ENCODE measurements at places on chromosomes 16 and 17.

- DNase-seq = no peak
Observed at GRCh38 chr17:82152114-82152513, 54.1 kb upstream of the FASN start.

DNA sequence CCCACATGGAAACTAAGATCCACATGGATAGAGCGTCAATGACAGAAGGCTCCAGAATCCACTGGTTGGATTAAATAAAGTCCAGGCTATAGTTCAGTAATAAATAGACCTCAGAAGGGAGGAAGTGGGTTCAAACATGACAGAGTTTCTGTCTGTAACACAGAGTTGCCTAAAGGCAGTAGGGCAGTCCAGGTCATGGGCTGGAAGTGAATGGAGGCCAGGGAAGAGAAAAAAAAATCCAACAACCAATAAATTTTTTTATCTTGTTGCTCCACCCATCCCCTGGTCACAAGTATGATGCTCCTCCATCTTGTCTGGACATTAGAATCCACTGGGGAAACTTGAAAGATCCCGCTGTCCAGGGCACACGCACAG is 92.4 kb downstream of the RGS9 start:
- no peak for DNase-seq

- DNase-seq = no peak
Observed at GRCh38 chr17:10727192-10727591, 2.6 kb downstream of the TMEM220 start.

DNA sequence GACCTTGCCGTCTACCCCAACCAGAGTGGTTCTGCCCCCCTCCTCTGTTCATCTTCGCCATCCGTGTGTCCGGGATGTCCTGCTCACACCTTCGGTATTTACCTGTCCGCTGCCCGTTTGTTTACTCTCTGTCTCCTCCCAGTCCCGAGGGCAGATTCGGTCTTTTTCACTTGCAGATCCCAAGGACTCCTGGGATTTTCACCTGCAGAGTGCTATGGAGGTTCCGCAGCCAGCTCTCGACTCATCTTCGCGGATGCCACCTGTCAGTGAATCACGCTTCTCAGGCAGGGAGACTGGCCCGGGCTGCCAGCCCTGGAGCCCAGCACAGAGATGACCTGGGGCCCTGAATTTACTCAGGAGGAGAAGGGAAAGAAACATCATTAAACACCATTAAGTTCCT is 8.1 kb downstream of the CRISPLD2 start:
- no peak for DNase-seq

DNA sequence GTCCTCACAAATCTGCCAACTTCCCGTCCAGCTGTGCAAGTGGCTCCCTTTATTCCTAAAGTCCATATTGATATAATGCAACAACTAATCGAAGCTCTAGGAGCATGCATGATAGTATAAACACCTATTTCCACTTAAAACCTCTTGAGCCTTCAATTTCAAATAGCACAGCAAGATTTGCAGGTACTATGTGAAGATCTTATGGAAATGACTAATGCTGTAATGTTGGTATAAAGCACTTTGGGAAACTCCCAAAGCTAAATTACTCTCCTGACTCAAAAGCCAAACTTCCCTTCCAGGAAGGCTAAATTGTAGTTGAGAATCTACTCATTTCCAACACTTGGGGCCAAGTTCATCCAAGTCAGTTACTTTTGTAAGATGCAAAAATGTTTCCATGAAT is 287.6 kb upstream of the CDH11 start:
- no peak for DNase-seq

- DNase-seq = no peak
Observed at GRCh38 chr17:62675701-62676100, 48.2 kb downstream of the MRC2 start.

DNA sequence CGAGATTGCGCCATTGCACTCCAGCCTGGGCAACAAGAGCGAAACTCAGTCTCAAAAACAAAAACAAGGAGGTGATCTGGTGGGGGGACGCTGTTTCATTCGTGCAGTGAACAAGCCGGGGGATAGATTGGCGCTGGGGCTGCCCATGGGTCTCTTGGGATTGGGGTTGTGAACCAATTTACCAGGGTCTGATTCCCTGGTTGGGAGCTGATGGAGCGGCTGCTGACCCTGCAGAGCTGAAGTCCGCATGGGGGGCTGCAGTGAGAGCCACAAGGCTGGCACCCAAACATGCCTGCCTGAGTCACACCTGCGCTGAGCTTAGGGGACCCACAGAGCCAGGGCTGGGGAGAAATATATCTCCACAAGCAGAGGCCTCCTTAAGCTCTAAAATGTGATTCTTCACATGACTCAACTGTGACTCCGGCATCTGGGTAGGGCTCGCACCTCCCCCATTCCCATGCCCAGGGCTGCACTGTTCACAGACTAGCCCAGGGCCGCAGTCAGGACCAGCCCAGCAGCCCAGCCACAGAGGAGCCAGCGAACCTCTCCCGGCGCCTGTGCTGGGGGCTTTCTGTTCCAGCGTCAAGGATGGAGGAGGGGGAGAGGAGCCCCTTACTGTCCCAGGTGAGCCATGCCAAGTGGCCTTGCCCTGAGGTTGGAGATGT is 5.0 kb downstream of the TSPAN10 start:
- no peak for DNase-seq

- no peak for DNase-seq
Observed at GRCh38 chr17:41505809-41506767, 676 bp upstream of the KRT13 start.

DNA sequence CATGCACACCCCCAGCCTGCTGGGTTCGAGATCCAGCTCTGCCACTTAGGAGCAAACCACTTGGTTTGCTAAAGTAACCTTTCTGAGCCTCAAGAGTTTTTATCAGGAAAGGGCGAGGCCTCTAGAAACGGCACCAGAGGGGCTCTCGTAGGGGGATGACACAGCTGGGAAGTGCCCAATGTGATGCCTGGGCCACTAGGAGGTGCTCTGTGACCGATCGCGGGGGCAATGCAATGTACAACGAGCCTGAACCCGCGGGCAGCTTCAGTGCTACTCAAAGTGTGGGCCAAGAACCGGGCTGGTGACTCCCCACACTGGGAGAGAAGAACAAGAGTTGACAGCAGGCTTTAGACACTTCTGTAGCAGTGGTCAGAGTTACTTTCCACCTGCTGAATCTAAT is 9.4 kb downstream of the C16orf89 start:
- peak; percentile 69 for DNase-seq

- DNase-seq = no peak
Observed at GRCh38 chr16:49494474-49494873, 120.9 kb downstream of the C16orf78 start.

GRCh38 chr16:5870886-5871691 is 773.5 kb upstream of the EEF2KMT start:
- no peak for DNase-seq

DNA sequence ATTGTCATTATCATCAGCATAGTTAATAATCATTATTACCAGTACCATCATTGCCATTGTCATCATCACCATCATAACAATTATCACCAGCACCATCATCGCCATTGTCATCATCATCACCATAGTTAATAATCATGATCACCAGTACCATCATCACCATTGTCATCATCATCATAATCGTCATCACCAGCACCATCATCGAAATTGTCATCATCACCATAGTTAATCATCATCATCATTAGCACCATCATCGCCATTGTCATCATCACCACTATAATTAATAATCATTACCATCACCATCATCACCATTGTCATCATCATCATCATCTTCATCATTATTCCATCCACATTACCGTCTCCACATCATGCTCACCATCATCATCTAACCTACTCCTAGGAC is 13.5 kb downstream of the PDILT start:
- DNase-seq = no peak

DNA sequence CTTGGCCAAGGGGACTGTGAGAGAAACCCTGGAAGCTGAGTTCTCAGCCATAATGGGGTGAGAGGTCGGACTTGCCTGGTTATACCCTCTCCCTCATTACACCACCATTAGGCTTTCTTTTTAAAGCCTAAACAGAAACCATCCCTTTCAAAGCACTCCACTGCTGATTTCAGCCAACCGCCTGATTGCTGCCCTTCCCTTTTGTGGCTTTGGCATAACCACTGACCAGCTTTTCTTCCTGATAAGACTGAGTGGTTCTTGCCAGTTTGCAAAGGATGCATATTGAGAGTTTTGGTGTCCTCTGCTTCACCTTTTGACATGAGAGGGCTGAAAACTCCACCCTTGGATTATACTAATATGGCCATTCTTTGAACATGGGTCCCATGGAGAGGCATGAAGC is 308.2 kb upstream of the GOT2 start:
- DNase-seq = no peak

GRCh38 chr17:78879635-78880186 is 23.3 kb downstream of the CEP295NL start:
- DNase-seq = no peak

GRCh38 chr16:67108931-67109406 is 772 bp upstream of the PHAF1 start:
- no peak for DNase-seq

- DNase-seq = no peak
Observed at GRCh38 chr17:19339341-19339815, 23.1 kb downstream of the B9D1 start.

DNA sequence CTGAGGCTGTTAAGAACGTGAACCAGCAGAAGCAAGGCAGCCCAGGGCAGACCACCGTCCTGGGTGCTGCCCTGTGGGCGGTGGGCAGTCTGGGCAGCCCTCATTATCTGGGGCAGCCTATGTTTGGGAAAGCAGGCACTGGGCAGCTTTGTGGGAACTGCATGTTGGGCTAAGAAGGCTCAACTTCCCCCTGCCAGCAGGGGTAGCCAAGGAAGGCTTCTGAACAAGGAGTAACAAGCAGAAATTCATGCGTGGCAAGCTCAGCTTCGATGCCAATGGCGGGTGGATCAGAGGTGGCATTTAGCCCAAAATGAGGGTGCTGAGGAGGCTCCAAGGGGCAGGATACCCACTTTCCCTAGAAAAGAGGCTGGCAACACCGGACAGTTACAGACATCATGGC is 42.7 kb upstream of the METRNL start:
- no peak for DNase-seq

DNA sequence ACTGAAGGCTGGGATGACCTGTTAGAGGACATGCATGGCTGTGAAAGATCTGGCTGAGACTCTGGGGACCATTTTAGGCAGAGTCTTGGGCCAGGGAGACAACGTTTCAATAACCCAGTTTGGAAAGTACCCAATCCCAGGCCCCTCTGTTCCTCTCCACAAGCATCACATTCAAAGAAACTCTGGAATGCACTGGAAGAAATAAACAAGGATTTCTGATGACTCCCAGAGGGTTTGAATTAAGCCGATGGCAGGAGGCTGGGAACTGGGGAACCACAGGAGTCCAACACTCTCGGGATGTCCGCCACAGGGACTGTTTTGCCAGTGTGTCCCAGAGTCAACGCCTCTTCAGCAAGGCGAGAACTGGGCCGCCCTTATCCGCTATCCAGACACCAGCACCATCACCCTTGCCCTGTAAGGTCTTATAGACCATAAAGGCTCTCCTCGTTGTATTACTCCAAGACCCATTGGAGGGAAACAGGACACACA is 3.3 kb downstream of the PMP22 start:
- DNase-seq = no peak

- peak; percentile 41 for DNase-seq
Observed at GRCh38 chr17:10149573-10150399, 48.6 kb downstream of the GAS7 start.

GRCh38 chr17:42225646-42226045 is 31.4 kb upstream of the GHDC start:
- DNase-seq = no peak

- no peak for DNase-seq
Observed at GRCh38 chr16:23905027-23905426, 69.2 kb downstream of the PRKCB start.

All from GM10248 (cell line).